ENCODE measurements at places on chromosomes 1 and 21.

- DNase-seq = no peak
Measured at GRCh38 chr1:160009801-160010200, 22.0 kb downstream of the PIGM start.

DNA sequence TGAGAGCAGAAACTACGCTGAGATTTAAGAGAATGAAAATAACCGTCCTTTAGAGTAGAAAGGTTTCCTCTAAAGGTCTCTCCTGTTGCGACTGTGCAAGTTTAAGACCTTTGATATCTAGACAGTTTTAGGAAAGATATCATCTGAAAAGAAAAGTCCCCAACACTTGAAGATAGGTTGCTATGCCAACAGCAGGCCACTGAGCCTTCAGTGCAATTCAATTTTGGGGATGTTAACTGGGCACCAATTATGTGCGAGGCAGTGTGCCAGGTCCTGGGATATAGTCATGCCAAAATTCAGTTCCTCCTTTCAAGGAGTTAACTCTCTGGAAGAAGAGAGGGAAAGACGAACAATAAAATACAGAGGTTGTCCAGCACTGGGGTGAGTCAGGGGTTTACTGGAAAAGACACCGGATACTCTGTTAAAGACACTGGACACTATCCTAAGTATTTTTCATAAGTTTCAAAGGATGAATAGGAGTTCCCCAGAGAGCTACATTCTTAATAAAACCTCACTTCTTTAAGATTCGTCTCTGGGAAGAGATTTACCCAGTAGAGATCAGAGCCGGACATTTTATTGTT, 25.5 kb upstream of the ZNF281 start:
- no peak for DNase-seq

GRCh38 chr1:908661-909060, 15.1 kb upstream of the SAMD11 start:
- no peak for DNase-seq

GRCh38 chr21:45132841-45133573, 58.6 kb downstream of the ADARB1 start:
- DNase-seq = no peak

DNA sequence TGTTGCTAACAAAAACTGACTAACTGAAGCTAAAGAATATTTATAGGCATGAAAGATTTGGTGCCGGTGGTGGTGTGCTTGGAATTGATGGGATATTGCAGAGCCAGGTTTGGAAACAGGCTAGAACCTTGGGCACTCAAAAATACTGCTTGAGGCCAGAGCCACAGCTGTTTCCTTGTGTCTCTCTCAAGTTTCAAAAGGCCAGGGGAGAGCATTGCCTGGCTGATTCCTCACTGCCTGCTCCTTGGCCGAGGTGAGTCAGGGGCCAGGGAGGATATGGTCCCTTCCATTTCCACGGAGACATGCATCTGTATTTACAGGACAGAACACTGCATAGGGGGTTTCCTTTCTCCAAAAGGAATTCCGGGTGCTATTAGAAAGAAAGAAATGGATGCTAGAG, 36.1 kb upstream of the IVNS1ABP start:
- no peak for DNase-seq

DNA sequence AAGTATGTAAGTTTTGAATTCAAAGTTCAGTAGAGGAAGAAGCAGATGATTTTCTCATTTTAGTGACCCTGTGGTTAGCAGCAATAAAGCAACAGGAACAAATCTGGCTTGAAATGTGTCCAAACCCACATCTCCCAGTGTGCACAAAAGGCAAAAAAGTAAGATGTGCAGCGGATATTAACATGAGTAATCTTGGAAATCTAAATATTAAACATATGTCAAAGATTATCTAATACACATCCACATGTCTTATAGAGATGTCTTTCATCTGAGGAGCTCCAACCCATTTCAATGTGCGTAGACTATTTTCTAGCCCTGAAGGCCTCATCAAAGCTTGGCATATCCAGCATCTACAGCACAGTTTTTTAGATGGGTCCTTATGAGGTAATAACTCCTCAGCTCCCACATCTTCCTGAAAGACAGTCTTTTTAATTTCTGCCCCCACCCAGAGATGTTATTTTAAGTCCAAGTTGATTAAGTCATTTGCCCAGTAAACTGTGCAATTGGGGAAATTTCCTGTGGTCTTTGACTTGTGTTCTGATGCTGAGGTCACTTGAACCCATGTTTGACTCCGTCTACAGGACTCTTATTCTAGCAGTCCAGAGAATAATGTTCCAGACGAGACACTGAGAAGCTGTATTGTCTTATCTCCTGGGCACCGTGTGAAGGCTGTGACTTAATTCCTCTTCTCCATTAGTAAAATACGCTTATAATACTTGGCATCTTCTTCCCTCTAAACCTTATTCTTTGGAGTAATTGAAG, 73.7 kb downstream of the LMO4 start:
- DNase-seq = no peak

- peak; percentile 54 for DNase-seq
Measured at GRCh38 chr21:34688145-34688544, 19.4 kb downstream of the CLIC6 start.

DNA sequence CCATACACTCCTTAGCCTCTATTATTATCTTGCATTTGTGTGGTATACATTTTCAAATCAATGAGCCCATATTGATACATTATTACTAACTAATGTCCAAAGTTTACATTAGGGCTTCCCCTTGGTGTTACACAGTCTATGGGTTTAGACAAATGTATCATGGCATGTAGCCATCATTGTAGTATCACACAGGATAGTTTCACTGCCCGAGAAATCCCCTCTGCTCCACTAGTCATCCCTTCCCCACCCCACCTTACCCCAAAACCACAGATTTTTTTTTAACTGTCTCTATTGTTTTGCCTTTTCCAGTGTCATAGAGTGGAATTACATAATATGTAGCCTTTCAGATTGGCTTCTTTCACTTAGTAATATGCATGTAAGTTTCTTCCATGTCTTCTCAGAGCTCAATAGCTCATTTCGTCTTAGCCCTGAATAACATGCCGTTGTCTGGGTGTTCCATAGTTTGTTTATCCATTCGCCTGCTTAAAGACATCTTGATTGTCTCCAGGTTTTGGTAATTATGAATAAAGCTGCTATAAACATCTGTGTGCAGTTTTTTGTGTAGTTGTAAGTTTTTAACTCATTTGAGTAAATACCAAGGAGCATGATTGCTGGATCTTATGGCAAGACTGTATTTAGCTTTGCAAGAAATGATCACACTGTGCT, 86.4 kb upstream of the LYST start:
- peak; percentile 77 for DNase-seq

DNA sequence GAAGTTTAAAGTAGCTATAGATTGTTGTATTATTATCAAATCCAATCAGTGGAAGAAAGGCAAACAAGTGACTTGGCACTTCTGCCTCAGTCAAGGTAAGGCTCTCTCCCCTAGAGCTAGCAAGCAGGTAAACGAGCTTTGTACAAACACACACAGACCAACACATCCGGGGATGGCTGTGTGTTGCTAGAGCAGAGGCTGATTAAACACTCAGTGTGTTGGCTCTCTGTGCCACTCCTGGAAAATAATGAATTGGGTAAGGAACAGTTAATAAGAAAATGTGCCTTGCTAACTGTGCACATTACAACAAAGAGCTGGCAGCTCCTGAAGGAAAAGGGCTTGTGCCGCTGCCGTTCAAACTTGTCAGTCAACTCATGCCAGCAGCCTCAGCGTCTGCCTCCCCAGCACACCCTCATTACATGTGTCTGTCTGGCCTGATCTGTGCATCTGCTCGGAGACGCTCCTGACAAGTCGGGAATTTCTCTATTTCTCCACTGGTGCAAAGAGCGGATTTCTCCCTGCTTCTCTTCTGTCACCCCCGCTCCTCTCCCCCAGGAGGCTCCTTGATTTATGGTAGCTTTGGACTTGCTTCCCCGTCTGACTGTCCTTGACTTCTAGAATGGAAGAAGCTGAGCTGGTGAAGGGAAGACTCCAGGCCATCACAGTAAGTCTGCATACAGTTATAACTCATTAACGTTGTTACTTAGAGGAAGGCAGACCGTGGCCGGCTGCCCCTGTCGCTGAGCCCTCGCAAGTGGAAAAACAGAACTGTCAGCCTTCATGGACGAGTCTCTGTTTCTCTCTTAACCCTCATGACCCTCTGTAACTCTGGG, at the start of gene PALMD:
PALMD (plus strand) TSS at position 415 of the 833 bp plus-strand sequence; CDS start at position 620, 205 bp downstream.
- DNase-seq = no peak

DNA sequence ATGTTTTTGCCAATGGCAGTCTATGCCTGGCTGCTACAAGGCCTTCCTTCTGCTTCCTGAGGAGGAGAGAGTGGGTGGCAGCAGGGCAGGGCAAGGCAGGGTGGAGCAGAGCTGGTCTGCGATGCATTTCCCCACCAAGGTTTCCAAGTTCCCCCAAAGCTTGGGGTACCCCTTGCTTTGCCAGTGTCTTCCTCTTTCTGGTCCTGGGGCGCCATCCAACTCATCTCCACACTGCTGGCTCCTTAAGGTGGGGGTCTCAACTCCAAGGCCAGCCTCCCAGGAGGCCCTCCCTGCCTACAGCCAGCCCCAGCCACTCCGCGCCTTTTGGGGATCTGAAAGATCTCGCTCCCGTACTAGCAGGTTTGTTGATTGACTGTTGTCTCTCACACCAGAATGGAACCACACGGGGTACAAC, 3.9 kb upstream of the SKI start:
- DNase-seq = no peak

DNA sequence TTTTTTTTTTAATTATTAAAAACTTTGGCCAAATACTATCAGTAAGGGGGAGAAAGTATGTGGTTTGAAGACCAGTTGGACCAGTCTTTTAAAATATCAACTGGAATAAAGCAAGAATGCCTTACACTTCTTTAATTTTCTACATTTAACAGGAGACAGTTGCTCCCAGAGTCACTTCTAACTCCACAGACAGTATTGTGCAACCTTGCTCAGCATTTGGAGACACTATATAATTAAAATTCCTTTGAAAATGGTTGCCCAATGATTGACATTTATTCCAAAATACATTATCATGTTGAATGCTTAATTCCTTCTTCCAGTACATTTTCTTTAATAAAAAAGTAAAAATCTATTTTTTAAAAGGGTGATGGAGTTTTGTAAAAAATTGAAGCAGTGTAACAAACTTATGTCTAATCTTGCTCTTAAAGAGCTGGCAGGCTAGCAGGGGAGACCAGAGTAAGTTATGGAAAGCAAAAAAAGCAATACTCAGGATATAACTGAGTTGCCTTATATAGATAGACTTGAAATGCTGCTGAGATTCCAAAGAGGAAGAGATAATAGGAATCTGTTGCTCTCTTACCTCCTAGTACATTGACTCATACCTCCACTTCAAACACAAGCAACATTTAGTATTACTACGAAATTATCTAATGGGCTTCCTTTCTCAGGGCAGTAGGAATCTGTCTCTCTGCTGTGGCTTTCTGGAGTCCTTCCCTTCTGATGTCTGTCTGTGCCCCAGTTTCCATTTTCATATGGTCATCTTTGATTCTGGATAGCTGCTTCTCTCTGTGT, 69.7 kb upstream of the RGL1 start:
- no peak for DNase-seq

GRCh38 chr21:17921579-17922530, 102.7 kb upstream of the C21orf91 start:
- no peak for DNase-seq

DNA sequence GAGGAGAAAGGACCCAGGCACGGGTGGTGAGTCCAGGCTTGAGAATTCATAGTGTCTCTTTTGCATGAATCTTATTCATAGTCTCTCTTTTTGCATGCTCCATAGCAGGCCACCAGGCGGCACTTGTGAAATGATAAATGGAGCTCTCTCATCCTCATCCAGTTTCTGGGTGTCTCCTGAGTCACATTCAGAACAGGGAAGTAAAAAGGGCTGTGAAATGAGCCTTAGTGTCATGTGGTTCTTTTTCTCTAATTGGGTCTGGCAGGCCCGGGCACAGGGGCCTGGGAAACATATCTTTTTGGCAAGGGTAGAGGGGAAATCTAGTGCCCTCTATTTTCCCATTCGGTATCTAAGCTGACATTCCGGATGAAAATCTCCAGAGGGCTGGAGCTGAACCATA, 19.1 kb upstream of the NCF2 start:
- DNase-seq = peak; percentile 79

DNA sequence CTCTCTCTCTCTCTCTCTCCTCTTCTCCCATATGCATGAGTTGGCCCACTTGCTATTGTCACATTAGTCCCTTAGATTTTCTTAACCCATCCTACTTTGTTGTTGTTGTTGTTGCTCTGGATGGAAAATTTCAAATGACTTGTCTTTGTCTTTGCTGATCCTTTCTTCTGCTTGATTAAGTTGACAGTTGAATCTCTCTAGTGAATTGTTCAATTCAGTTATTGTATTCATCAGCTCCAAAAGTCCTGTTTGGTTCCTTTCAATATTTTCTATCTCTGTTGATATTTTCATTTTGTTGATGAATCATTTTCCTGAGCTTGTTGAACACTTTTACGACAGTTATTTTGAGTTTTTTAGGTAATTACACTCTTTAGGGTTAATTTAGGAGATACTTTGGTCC, 18.8 kb upstream of the SLC35D1 start:
- DNase-seq = no peak

DNA sequence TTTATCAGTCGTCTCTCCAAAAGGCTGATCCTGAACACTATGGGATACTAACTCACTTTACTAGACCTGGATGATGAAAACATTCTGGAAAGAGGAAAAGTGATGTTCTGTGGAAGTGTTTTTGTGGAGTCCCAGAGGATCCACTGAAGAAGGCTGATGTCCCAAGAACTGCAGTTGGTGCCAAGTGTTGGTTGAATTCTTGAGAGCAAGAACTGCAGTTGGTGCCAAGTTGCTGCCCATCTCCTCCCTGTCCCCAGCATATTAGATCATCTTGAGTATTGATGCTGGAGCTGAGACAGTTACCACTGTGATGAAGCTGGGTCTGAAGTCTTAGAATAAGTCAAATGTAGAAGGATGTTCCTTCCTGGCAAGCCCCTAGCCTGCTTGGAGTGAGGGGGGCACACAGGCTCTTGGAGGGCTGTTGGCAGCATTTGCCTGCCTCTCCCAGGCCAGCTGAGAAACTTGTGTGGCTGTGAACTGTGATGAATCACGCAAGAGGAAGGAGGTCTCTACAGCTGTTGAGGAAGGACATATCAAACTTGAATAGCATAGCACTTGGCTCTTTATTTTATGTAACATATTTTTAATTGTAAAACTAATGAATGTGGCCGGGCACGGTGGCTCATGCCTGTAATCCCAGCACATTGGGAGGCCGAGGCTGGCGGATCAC, 48.1 kb downstream of the DNAJC6 start:
- no peak for DNase-seq
